ENCODE measurements at places on chromosomes 7 and 10.

DNA sequence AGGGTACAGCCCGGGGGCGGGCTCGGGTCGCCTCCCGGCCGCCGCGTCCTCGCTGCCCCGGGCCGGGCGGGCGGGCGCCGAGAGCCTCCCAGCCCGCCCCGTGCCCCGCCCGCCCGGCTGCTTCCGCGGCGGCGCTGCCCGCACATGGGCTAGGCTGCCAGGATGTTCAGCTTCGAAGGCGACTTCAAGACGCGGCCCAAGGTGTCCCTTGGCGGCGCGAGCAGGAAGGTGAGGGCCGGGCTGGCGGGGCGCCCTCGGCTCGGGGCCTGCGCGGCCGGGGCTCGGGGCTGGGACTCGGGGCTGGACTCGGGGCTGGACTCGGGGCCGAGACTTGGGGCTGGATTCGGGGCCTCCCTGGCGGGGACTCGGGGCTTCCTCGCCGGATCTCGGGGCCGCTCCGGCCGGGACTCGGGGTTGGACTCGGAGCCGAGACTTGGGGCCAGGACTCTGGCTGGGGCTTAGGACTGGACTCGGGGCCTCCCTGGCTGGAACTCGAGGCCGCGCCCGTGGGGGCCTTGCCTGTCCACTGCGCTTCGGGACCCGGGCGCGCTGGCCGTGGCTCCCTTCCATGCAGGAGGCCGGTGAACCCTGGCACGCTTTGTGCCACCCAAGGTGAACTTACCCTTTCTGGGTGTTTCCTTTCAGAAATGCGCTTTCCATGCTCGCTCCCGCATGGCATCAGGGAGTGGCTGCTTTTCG lies 534 bp downstream of the UBE3C start:
- DNase-seq, result peak; percentile 64

DNA sequence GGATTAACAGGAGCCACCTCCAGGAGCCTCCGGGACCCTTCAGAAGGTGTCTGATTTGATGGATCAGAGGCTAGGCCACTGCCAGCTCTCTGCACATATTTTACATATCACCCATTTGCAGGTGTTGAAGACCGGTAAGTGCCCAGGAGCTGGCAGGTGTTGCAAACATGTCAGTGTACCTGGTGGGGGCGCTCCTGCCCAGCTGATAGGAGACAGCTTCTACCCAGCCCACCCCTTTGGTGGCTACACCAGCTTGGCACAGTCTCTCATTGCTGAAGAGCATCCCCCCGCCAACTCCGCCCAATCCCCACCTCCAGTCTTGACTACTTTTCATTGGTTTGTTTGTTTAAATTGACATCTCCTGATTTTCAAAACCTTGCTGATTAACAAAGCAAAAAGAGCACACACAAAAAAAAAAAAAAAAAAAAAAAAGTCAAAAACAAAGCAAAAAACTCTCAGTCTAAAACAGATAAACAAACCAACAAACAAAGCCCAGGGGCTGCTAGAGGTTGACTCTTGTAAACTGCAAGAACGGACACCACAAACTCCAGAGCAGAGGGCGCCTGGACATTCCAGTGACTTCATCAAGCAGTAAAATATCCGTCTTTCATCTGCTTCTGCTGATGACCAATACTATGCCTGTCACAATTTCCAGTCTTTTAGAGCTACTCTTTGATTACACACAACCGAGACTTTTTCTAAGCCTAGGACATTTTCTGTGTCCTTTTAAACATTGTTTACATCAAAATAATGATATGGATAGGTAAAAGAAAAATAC lies 275.3 kb downstream of the NRG3 start:
- DNase-seq, result peak; percentile 88

DNA sequence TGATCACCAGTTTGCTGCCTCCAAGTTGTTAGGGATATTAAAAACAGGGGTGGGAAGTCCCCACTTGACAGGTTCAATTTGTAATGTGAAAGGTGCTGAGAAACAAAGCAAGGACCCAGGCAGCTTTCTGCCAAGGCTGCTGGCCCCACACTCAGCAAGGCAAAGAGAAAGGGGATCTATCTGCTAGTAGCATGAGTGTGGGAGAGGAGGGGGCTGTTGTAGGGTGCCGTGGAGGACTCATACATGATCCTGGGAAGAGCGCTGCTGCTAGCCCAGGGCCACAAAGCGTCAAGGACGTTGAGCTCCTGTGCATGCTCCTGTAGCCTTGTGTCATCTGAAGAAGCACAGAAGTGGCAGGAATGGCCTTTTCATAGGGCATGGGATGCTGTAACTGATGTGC lies 96.5 kb upstream of the INSYN2A start:
- no peak for DNase-seq

DNA sequence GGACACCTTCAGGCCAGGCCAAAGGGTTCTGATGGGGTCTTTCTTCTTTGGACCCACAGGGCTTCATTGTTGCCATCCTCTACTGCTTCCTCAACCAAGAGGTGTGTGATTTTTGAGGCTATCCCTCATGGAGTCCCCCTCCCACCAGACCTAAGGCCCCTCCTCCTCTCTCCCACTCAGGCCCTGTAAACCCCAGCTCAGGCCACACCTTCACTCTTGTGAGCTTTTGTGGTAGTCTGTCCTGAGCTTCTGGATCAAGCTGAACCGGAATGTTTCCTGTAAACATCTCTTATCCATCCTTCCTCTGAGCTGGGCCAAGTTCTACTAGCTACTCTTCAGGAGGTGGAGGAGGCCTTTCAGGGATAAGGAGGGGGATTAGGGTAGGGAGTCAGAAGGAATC lies 13.5 kb downstream of the GHRHR start:
- no peak for DNase-seq

- DNase-seq, result no peak
These were observed 7.3 kb downstream of the SFRP5 start for GRCh38 chr10:97764519-97764931.
